ENCODE measurements at places on chromosomes 7 and 10.

DNA sequence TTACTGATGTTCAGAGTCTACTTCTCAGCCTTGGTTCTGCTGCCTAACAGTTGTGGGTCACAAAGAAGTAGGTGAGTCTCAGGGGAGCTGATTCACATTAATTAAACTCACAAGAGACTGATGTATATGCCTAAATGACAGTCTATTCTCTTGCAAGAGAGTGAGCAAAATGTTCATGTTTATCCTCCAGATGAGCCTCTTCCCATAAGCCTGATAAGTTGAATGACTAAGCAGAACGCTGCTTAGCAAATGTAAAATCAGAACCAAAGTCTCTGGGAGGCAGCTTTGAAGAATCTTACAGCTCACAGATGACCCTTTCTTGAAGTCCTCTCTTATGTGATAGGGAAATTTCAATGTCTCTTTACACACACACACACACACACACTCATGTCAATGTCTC, 1092.2 kb downstream of the TYW1 start:
- no peak for DNase-seq

GRCh38 chr7:134441264-134441663, 17.6 kb downstream of the AKR1B1 start:
- DNase-seq: no peak

DNA sequence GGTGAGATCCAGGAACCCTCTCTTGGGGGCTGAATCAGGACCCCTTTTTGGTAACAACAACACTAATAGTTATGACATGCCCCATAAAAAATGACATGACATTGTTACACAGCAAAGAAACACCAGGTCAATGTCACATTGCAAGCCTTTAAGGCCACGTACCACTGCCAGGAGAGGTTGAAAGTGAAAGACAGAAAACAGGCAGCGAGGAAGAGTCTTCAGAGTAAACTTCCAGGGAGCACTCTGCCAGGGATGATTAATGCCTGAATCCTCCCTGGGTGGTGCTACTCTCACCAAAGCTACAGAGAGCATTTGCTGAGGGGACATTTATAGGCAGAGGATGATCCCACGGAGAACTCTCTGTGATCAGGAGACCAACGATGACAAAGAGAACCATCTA, 551.6 kb downstream of the CALN1 start:
- no peak for DNase-seq

- DNase-seq: no peak
These were observed 150.2 kb downstream of the CDC14C start for GRCh38 chr7:49074538-49074937.

- no peak for DNase-seq
These were observed 7.2 kb downstream of the WDR37 start for GRCh38 chr10:1063232-1063865.

DNA sequence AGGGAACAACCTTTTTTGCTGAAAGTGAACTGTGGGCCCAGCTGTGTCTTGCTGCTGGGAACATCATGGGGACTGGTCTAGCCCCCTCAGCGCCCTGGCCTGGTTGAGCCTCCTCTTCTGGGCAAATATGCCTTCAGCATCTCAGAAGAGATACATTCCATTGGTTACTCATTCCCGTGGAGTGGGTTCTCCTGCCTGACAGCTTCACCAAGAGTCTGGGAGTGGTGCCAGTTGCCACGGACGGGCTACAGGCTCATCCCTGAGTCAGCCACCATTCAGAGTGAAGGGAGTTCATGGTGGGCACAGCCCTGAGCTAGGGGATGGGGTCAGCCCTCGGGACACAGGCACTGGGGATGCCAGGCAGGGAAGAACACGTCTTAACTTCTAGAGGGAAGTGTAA, 81.9 kb downstream of the RAMP3 start:
- peak; percentile 22 for DNase-seq

GRCh38 chr7:94567396-94567795, 57.8 kb downstream of the CASD1 start:
- DNase-seq: no peak

GRCh38 chr10:30550967-30551815, 78.4 kb downstream of the LYZL2 start:
- DNase-seq: no peak

GRCh38 chr7:24255139-24255538, 28.9 kb upstream of the NPY start:
- no peak for DNase-seq

GRCh38 chr7:107989618-107990373, 13.2 kb downstream of the LAMB1 start:
- no peak for DNase-seq

DNA sequence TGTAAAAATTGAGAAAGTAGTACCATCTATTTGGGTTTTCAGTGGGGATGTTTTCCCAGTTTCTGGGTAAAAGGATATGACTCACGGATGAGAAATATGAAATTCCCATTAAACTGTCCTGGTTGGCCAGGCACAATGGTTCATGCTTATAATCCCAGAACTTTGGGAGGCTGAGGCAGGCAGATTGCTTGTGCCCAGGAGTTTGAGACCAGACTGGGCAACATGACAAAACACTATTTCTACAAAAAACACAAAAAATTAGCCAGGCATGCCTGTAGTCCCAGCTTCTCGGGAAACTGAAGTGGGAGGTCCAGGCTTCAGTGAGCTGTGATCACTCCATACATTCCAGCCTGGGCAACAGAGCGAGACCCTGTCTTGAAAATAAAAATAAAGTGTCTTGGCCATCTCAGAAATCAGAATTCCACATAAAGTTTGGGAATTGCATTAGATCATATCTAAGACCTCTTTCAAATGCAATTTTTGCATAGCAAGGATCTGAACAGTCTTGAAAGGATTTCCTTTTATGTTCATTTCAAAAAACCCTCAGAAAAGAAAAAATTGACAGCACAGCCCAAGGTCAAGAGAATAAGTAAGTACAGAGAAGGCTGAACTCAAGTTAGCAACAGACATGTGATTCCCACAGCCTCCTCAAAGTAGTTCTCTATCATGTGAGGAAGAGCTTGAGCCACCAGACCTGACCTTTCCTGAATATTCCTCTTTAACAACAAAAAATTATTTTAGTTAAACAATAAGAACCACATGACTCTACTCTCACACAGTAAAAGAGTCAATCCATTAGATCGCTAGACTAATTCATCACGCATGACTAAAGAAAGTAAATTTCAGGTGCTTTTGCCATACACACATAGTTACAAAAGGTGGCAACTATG, 141.5 kb upstream of the CAV2 start:
- no peak for DNase-seq

DNA sequence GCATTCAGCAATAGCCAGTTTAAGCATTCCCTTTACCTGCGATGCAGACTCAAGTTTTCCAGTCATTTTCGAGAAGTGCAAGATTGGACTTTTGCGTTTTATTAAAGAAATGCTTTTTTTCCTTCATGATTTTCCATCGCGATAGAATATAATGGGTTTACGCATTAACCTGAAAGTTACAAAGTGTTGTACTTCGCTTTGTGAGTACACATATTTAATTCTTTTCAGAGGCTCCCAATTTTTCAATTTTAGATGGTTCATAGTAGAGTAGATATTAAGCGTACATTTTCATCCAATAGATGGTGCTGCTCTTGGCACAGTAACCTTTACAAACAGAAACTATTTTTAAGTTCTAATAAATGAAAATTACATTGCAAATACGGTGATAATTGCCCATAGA, 1.3 kb downstream of the PTPRZ1 start:
- no peak for DNase-seq

DNA sequence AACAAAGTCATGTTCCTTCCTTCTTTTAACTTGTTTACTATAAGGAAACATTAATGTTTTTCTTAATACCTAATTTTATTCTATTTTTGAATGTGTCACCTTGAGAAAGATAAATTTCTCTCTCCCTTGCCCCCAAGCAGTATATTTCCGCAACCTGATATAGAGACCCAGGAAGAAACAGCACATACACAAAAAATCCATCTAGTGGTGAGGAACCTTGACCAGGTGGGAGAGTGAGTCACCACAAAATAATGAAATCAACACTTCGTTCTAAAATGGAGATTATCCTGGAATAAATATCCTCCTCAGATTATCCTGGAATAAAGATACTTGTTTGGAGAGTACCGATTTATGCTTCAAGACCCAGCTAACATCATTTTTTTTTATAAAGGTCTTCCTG, 232.9 kb upstream of the PTN start:
- no peak for DNase-seq

DNA sequence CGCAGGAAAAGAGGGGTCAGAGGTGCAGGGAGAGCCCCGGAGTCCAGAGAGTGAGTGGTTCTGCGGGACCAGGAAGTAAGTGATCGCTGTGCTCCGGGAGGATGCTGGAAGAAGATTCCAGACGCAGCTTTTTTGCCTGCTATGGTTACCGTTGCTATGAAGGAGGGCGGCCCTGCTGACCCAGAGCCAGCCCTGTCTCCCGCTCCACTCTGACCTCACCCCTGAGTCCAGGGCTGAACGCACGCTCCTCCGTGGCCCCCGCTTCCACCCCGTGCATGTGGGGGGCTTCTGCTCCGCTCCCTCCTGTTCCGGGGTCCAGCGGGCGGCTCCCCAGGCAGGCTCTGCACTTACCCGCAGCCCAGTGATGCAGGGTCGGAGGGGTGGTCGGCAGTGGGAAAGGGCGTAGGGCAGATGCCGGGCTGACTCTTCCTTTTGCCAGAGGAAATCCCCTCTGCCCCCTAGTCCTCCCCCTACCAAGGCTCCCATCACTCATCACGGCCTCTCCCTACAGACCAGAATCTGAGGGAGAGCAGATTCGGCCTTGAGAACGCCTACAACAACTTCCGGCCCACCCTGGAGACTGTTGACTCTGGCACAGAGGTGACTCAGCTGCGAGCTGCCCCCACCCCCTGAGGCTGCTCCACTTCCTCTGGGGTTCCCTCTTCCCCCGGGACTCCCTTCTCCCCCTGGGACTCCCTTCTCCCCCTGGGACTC, 2.7 kb upstream of the MUC17 start:
- no peak for DNase-seq

DNA sequence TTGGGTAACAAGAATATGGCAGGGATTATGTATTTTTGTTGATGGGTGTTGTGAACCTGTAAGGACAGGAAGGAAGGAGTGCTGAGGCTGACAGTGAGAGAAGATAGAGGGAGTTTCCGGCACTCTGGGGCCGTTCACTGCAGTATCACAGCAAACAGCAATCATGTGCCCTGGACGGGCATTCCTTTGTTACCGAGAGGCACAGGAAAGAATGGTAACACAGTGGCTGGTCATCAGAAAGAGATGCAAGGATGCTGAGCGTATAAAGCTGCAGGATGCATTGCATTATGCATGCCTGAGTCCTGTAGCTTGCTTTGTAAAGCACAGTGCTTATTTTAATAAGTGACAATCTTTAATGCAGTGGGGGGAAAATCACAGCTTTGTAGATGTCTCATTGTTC, 286.8 kb downstream of the RPS24 start:
- DNase-seq: no peak

GRCh38 chr7:137625197-137625596, 221.6 kb downstream of the DGKI start:
- DNase-seq: no peak

DNA sequence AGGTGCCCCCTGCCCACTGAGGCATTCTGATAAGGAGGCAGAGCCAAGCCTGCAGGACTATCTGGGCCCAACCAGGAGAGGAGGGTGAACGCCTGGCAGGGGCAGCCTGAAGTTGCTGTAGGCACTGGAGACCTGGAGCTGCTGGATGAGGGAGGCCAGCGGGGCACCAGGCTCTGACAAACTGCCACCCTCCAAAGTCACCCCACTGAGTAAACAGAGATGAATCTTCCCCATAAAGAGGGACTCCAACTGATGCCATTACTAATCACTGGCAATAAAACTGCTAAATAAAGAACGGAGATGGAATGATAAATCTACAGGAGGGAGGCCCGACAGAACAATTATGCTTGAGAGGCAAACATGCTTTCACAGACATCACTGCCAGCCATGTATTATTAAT, 44.2 kb downstream of the DRGX start:
- no peak for DNase-seq

- no peak for DNase-seq
These were observed 133.7 kb downstream of the ARHGAP22 start for GRCh38 chr10:48470893-48471805.

GRCh38 chr10:119248681-119249080, 41.3 kb downstream of the GRK5 start:
- DNase-seq: no peak

DNA sequence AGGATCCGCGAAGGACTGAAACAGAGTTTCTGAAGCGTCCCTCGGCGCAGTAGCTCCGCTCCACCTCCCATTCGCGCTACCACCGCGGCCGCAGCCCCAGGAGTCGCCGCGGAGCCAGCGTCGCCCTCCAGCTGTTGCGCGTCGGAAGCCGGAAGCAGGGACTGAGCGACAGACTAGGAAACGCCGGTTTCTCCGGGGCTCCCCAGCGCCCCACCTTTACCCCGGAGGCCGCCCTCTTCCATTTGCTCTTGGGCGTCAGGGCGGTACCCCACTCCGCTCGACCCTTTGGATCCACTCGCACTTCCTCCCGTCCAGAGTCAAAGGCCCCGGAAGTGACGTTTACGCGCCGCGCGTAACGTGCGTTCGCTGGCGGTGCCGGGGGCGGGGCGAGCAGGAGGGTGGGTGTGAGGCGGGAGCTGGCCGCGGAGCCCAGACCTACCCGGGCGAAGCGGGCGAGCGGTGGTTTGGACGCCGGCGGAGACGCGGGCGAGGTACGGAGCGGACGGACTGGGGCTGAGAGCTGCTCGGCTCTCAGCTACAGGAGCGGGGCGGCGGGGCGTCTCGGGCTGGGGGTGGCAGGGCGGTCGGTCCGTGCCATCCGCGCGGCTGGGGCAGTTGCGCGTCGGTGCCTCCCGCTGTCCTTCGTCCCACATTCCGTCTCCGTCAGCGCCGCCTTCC, at the start of gene RABGEF1:
RABGEF1 (plus strand) TSS at position 432 of the 678 bp plus-strand sequence. CDS start 31,167 bp downstream, outside the sequence.
- peak; percentile 99 for DNase-seq

DNA sequence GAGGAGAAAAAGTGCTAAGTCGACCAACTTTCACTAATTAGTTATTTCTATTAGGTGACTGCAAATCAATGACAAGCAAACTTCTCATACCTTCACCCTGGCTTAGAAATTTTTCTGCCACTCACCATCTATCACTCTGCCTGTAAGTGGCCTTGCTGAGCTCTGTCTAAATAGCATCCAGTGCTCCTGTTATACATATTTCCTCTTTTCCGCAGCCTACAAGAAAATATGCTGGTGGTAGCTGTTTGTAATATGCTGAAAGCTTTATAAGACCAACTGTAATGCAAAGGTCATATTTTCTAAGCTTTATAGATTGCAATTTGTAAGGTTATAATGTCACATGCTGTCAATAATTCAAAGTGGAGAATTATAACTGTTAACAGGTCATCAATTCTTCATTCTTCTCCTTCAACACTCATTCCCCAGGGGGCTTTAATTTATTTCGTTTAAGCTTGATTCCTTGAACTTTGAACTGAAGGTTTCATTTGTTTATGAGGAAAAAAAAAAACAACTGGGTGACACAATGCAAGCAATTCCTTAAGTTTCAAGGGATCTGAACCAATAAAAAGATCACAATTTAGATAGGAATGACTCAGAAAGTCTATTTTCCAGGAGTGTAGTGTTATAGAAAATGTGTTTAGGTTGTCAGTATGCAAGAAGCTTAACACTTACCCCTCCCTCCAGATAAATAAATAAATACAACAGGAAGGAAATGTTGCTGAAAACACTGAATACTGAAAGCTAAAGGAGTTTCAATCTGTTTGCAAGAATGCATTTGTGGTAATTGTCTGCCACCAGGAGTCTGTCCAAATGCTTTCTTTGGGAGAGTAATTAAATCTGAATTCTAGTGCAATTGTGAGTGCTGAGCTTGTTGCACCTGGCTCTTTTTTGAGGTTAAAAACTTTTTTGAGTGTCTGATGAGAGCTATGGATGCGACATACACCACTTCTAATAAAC, 183.7 kb downstream of the SORCS1 start:
- no peak for DNase-seq
